Activated naive CD4-positive, alpha-beta T cell treated with anti-CD3 and anti-CD28 coated beads, Interleukin-2, amount 50 U/mL, for 72 hours (primary cell): ENCODE measurements at places on chromosomes 7 and 10.

- no peak for DNase-seq
These were observed 123.8 kb upstream of the INHBA start for GRCh38 chr7:41826641-41827040.

GRCh38 chr10:74541375-74541774, 285.0 kb upstream of the KAT6B start:
- no peak for DNase-seq

GRCh38 chr7:155549226-155549625, 2.9 kb upstream of the CNPY1 start:
- no peak for DNase-seq

DNA sequence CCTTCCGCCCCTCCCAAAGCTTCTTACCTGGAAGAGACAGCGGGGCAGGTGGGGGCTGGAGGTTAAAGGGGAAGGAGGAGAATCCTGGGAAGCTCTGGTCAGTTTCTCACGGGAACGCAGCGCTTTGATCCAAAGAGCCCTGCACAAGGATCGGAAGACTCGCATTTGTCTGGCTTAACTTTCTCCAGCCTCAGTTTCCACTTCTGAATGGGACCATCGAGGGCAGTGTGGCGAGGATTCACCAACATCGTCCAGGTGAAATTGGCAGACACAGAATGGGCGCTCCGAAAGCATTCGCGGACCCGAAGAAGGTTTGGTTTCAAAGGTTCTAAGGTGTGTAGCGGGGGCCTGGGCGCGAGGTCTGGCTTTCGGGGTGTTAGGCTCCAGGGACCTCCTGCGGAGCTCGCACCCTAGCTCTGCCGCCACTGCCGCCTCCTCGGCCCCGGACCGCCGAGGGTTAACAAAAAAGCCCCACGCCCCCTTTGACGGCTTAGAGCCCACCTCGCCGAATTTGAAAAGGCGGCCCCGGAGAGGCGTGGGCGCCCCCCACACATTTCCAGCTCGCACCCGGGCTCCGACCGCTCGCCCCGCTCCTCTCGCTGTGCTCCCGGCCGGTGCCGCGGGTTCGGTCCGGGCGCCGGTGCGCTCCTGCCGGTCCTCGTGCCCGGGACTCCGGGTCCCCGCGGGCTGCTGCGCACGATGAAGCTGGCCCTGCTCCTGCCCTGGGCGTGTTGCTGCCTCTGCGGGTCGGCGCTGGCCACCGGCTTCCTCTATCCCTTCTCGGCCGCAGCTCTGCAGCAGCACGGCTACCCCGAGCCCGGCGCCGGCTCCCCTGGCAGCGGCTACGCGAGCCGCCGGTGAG, at the start of gene COL26A1:
COL26A1 (plus strand) TSS at position 542 of the 862 bp plus-strand sequence; CDS start at position 700, 158 bp downstream.
- DNase-seq: no peak
